ENCODE measurements at places on chromosomes 12 and 14. TPM values are rescaled to one million over a fixed set of nuclear protein-coding genes. Genes with fewer than 3 reads are reported as not detected.

STYK1 gene
- total RNA-seq, result 1.6 TPM

DNA sequence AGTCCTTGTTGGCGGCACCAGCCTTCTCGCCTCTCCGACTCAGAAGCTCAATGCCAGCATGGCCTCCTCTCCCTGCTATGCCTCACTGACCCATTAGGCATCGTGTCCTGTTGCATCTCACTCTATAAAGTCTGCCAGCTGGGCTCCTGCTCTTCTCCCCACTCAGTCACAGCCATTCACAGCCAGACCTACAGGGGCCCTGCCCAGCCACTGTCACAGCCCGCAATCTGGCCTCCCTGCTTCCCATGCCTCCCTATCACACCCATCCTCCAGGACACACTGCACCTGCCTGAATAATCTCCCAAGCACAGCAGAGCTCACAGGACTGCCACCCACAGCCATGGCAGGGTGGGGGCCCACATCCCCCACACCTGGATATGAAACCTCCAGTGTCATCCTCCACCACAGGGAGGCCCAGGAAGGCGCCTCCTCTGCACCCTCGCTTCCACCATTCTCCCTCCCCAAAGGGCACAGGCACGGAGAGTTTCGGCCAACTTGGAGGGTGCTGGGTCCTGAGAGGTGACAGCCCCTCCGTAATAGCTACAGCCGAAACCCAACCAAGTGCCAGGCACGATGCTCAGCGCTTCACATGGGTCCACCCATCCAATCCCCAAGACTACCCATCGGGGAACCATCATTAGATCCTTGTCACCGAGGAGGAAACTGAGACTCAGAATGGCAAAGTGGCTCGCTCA, 370.3 kb downstream of the BCL11B start:
- DNase-seq, result no peak

DNA sequence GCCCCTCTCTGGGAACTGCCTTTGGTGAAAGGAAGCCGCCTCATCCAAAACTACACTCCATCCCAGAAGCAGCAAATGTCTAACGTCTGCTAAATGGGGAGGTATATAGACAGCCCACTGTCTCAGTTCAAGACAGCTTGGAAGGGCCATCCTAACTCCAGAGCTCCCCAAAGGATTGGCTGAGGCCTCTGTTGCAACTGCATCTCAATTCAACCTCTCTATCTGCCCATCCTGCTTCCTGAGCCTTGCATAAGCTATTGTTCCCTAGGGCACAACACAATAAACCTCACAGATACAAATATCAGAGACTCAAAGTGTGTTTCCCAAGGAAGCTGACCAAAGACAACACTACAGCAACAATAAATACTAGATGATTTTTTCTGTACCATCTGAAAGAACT, 495.2 kb upstream of the SOX5 start:
- no peak for DNase-seq

- no peak for DNase-seq
Observed at GRCh38 chr14:49944501-49944900, 51.6 kb downstream of the ARF6 start.
